Temporal lobe (tissue), 4 donors: ENCODE measurements at places on chromosomes 5 and 9. TPM values are rescaled to one million over a fixed set of nuclear protein-coding genes. Genes with fewer than 3 reads are reported as not detected.

Gene ASS1
- 16.2 TPM for total RNA-seq

Gene GPR21
- total RNA-seq, result 10.3 TPM

Gene SV2C
- total RNA-seq, result 1.5 TPM

Gene OR1Q1
- not detected for total RNA-seq

Gene PRSS3
- 0.25 TPM for total RNA-seq

Gene NANS
- 13.5 TPM for total RNA-seq

Gene IFNA2
- total RNA-seq, result not detected

Gene LOX
- total RNA-seq, result 5.9 TPM

Gene SPINK4
- total RNA-seq, result not detected
